ENCODE measurements at places on chromosomes 3 and 15.

GRCh38 chr3:159919873-159920272, 68.8 kb upstream of the IL12A start:
- no peak for DNase-seq

- DNase-seq, result no peak
These were observed 1033.7 kb downstream of the ROBO1 start for GRCh38 chr3:78734048-78734637.

DNA sequence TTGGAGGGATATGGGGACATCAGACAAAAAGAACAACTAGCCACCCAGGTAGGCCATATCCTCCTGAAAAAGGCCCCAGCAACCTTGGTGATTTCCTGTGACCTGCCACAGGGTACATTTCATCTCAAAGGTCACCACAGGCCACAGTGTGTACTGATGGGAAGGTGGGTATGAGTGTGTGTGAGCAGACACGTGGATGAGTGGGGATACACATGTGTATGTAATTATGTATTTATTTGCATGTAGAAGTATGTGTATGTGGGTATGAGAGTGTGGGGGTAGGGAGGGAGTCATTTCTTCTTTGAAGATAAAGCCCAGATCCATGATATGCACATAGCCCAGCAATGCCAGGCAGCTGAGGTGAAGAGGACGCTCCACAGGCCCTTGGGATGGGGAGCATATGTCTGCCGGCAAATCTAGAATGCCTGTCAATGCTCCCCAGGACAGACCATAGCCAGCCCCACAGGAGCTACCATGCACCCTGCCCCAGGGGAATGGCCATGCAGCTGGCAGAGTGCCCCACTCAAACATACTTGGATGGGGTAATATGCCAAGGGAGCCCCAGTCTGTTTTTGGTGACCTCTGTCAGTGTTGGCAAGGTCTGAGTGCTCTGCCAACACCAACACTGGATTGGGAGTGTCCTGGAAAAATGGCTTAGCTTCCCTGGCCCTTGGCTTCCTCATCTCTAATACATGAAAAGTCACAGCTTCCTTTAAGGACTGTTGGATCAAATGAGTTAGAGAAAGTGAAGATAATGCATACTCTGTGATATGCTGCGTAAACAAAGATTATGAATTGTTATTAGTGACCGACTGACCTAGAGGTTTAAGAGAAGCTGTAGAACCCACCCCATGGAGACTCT, 42.4 kb downstream of the RAB6B start:
- DNase-seq, result no peak

DNA sequence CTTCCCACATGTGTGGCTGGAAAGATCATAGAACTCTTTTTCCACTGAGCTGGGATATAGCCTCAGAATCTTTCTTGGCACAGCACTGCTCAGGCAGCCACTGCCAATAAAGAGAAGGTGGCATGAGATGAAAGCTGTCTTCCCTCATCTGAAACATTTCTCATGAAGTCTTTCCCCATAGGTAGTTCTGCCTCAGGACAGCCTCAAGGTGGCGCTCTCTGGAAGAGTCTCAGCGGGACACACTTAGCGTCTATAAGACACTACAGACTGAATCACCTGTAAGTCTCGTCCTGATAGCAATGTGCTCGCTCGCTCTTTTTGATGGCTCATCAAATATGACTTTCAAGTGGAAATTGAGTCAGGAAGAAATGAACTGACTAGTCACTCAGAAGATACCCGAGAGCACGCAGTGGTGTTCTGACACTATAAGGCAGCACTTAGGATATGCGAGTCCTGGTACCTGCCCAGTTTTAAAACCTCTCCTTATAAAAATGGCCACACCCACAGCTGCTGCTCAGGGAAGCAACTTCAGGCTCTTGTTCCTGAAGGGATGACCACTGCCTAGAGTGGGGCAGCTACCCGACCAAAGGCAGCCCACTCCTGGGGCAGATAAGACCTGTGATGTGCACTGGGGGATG, 269.5 kb downstream of the SUCLG2 start:
- peak; percentile 9 for DNase-seq

DNA sequence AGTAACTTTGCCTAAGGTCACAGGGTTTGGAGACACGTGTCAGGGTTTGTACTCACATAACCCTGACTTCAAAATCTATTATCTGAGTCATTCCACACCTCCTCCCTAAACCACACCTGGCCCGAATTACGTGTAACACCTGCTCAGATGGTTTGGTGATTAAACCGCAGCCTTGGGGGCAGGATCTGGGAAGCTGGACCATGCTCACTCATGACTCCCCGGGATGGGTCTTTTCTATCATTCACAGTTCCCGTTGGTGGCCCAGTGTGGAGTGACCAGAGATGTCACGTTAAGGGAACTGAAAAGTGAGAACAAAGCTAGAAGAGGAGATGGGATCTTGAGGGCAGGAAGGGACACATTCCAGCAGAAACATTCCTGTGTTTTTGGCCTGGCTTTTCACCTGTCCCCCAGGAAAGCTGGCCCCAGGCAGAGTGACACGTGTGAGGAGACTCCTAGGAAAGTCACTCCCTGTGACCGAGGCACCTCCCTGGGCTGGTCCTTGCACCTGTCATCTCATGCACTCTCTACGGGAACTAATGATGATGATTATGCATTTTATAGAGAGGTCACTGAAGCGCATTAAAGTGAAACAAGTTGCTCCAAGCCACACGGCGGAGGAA, 75.4 kb upstream of the POMGNT2 start:
- DNase-seq, result peak; percentile 27

DNA sequence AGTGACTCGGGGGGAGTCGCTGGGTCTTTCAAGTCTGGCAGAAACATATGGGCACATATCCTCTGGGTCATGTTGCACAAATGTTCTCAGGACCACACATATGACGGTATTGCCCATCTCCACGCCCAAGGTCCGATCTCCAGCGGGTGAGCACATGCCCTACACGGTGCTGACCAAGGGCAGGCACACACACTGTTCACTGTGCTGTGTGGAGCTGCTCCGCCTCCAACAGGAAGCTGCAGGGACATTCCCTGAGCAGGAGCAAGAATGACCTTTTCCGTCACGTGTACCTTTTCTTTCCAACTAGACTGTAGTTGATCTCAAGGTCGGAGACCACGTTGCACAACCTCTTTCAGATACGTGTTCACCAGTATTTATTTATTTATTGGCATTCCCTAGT, 41.7 kb upstream of the B3GNT5 start:
- no peak for DNase-seq

- no peak for DNase-seq
These were observed 613.8 kb downstream of the DIPK2A start for GRCh38 chr3:144585408-144585807.

- no peak for DNase-seq
These were observed 29.5 kb upstream of the SNRK start for GRCh38 chr3:43256714-43257461.

DNA sequence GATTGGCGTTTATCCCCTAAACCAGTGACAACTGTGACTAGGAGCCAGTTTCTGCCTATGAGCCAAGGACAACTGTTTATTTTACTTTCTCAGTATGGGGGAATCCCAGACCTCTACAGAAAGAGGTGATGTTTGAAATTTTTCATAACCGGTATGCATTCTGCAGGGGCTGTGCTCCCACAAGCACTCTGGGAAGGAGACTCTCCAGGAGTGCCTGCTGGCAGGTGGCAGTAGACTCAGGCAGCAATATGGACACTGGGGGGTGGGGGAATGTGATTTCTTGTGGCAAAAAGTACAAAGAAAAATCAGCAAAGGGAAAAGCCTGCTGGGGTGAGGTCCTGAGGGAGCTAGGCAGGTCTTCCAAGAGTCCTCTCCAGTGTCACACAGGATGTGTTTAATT, 5.9 kb downstream of the TGM4 start:
- DNase-seq, result no peak

DNA sequence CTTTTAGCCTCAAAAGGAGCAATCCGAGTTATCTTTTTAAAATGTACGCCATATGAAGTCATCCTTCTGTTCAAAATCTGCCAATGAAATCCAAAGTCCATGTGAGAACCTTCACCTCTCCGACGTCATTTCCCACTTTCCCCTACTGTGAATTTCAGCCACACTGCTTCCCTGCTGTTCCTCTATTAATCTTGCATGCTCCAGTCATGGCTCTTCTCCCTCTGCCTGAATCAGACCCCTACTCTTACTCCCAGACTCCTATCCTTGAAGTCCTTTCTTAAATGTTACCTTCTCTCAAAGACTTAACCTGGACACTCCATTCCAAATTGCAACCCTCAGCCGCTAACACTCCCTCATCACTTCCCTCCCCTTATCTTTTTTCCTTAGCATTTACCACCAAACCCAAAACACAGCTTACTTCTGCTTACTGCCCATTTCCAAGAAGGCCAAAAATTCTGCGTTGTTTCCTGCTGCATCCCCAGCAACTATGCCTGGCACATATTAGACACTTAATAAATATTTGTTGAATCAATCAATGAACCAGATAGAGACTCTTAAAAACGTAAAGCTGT, 1.2 kb downstream of the NKIRAS1 start:
- DNase-seq, result no peak

- DNase-seq, result no peak
These were observed 26.0 kb upstream of the CORO2B start for GRCh38 chr15:68552773-68553172.
